NCI-H460 (cell line): ENCODE measurements at places on chromosomes 3 and 15.

DNA sequence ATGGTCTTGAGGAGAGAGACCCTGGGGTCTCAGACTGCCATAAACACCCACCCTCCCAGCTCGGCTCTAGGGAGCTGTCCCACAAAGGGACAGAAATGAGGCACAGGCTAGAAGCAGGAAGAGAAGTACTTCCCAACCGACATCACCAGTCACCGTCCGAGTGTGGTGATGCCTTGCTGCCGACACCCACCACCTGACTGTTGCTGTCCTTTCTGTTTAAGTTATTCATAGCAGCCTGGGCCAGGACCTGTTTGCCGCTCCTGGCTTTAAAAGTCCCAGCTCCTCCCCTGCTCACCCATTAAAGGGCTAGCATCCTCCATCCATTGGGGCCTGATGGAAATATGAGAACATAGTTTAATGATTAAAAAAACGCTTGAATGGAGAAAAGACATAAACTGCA is 13.2 kb upstream of the SPG11 start:
- DNase-seq, result no peak

GRCh38 chr15:40337597-40337996 is 3.1 kb downstream of the CCDC9B start:
- DNase-seq, result no peak

- no peak for DNase-seq
These were observed 560 bp upstream of the TTLL13 start for GRCh38 chr15:90248789-90249202.

DNA sequence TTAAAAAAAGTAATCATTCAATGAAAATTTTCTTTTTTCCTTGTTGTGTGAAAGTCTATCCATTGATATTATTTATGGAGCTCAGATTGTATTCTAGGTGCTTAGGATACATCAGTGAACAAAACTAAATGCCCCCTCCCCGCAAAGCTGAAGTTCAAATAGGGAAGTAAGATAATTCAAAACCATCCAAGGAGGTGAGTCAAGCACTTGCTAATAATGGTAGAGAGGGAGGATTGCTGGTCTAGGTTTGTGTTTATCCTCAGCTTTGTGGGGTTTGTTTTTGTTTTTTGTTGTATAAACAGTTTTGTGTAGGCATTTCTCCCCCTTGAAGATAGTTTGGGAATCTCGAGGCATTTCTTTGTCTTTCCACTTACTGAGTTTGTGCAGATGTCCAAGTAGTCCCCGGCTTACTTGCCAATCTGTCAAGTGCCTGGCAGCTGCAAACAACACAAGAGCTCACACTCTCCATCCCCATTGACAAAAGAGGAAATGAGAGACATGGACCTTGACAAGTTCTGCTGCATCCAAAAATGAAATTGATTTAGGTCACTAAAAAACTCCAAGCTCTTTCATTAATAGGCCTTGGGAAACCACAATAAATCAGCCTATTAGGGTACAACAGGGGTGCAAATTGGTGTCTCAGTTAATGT is 575.8 kb upstream of the TBL1XR1 start:
- no peak for DNase-seq

DNA sequence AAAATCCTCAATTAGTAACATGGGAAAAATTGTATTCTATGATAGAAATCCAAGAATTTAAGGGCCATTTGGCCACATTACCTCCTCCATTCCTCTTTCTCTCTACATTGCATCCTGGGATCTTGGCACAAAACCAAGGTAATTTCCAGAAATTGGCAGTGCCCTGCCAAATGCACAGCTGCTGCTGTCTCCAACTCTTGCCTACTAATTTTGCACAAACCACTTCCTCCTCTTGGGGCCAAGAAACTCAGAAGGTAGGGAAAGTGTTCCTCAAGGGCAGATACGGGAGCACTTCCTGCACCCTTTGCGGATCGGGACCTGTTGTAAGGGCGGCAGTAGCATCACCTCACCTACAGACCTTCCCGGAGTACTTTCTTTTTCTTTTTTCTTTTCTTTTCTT is 57.8 kb downstream of the MAP3K13 start:
- no peak for DNase-seq

- DNase-seq, result no peak
These were observed 650.5 kb downstream of the ROBO2 start for GRCh38 chr3:77690284-77690845.

DNA sequence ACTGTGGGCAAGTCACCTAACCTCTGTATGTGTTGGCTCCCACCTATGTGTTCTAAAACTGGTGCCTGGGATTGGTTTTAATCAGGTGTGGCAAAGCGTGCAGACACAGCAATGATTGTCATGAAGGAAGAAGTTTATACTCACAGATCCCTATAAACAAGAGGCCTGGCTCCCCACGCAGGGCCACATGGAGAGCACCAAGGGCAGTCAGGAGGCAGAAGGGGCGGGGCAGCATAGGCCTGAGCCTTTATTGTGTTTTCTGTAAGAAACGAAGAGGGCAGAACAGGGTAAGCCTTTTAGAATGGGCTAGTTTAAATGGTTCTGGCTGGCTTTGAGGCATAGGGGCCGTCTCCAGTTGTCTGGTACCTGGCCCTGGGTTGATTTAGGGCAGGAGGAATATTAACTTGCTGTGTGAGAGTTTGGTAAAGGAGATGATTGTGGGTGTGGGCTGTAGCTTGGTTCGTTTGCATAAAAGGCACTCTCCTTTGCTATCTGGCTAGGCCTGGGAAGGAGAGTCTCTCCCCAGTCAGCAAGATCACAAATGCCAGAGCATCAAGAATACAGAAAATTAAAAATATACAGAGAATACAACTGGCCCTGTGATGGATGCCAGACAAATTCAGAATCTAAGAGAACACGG is 2.2 kb upstream of the FBXW12 start:
- no peak for DNase-seq

DNA sequence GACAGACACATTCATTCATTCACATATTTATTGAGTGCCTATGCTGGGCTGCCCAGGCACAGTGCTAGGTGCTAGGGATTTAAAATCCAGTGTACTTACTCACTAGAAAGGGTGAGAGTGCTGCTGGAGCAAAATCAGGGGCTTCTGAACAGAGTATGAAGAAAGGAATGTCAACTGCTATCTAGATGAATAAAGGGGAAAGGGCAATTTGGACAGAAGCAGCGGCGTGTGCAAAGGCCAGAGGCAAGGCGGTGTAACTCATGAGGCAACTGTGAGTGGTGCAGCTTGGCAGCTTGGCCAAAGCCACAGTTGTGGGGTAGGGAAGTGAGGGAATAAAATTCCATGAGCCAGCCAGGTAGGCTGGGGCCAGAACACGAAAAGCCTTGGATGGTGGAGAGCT is 76.7 kb downstream of the RAD18 start:
- no peak for DNase-seq

DNA sequence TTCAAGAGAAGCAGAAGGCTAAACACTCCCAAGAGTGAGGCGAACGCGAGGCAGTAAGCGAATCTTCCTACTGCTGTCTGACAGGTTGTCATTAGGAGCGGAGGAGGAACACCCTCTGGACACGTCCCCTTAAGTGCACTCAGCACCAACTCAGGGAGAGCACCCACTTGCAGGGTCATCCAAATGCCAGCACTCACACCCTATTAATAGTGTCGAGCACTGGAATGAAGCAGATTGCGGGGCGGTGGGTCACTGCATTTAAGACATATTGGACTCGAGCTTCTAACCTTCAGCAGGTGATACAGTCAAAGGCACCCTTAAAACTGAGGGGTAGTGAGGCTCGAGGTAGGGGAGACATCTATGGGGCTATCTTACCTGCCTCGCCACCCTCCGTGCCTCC is 28.7 kb downstream of the SH3BP5 start:
- DNase-seq, result no peak

- DNase-seq, result no peak
These were observed 98.1 kb downstream of the LRIG1 start for GRCh38 chr3:66402596-66403290.

- DNase-seq, result no peak
These were observed 404.4 kb downstream of the PTPRG start for GRCh38 chr3:61965770-61966131.

- no peak for DNase-seq
These were observed 59.0 kb upstream of the GSK3B start for GRCh38 chr3:120153294-120153693.

GRCh38 chr15:83695901-83696425 is 42.0 kb downstream of the ADAMTSL3 start:
- no peak for DNase-seq

GRCh38 chr3:38689774-38690173 is 40.3 kb upstream of the SCN5A start:
- no peak for DNase-seq
